ENCODE measurements at places on chromosomes 3 and 15.

DNA sequence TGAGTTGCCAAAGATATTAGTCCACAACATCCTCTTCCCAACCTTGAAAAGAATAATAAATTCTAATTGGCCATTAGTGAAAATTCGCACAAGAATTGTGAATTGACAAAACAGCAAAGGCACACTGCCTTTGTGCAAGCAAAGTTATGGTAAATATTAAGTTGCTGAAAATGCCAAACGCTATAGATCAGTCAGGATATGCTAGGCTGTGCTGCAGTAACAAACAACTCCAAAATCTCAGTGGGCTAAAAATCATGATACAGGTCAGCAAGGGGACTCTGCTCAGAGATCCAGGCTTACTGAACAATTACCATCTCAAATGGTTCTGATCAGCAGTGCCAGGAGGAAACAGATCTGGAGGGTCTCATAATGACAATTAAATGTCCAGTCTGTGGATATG lies 238.0 kb upstream of the IGF1R start:
- DNase-seq, result no peak

DNA sequence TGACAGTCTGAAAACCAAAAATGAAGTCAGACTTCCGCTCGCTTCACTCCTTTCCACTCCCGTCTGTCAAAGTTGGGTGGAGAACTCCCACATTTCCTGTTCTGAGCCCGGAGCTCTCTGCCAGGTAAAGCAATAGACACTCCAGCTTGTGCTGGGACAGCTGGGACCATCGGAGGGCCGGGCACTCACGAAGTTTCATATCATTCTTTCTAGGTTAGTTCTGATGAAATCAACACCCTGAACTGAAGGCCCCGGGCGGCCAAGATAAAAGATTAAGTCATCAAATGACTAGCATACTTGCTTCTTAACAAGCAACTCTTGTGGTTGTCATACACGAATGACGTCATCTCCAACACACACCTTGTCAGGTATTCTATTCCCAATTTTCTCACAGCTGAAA lies 42.1 kb downstream of the MAGI1 start:
- DNase-seq, result no peak

GRCh38 chr3:129694228-129694627 lies 87.8 kb upstream of the PLXND1 start:
- DNase-seq, result no peak

GRCh38 chr15:48469271-48469670 lies 138.0 kb downstream of the DUT start:
- DNase-seq, result no peak

DNA sequence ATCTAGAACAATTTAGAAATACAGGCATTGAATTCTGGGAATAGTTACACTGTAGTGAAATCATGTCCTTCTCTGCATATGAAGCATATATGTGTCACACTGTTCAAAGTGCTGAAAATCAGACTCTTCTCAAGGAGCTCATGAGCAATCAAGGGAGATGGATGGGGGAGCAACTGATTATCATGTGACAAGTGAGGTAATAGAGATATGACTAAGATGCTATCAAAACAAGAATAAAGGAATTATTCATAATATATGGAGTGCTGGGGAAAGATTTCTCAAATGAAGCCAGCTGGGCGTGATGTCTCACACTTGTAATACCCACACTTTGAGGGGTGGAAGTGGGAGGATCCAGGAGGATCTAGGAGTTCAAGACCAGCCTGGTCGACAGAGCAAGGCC lies 74.9 kb upstream of the CHRNB4 start:
- no peak for DNase-seq

- DNase-seq, result no peak
Observed at GRCh38 chr3:141663993-141664392, 74.1 kb upstream of the RNF7 start.

DNA sequence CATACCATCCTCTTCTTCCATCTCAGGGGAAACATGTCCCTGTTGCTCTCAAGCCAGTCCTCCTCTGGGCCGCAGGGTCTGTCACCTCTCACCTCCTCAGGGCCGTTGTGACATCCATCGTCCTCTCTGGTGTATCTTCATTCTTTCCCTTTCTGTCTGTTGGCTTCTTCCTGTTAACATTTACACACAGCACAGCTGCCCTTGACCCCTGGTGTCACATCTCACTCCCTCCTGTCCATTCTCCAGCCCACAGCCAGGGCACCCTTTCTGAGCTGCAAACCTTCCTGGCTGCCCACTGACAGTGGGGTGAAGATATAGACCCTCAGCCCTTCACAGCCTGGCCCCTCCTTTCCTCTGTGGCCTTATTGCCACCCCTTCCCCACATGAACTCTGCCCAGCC lies 79.6 kb upstream of the ADAMTSL3 start:
- DNase-seq, result no peak

GRCh38 chr3:48528754-48529153 lies 24.8 kb upstream of the SHISA5 start:
- DNase-seq, result no peak

GRCh38 chr3:186870421-186871201 lies 28.1 kb downstream of the ADIPOQ start:
- no peak for DNase-seq

Measured in NT2/D1 (cell line).